ENCODE measurements at places on chromosomes 4 and X. TPM values are rescaled to one million over a fixed set of nuclear protein-coding genes. Genes with fewer than 3 reads are reported as not detected.

- H3K4me3 ChIP-seq, result no peak overlapping the region
- H3K36me3 ChIP-seq, result no peaks in the 10 kb centered on the region
- no peaks in the 10 kb centered on the region for H3K4me1 ChIP-seq
- H3K27ac ChIP-seq, result no peak overlapping the region
Measured at GRCh38 chr4:13212936-13213335, 271.2 kb downstream of the RAB28 start.

- no peak for DNase-seq
- H3K27me3 ChIP-seq, result no peaks in the 10 kb centered on the region
- peaks cover 6% of the 10 kb centered on the region for H3K4me1 ChIP-seq
- no peak overlapping the region for H3K27ac ChIP-seq
Measured at GRCh38 chr4:159047478-159048165, 55.3 kb upstream of the RAPGEF2 start.

DNA sequence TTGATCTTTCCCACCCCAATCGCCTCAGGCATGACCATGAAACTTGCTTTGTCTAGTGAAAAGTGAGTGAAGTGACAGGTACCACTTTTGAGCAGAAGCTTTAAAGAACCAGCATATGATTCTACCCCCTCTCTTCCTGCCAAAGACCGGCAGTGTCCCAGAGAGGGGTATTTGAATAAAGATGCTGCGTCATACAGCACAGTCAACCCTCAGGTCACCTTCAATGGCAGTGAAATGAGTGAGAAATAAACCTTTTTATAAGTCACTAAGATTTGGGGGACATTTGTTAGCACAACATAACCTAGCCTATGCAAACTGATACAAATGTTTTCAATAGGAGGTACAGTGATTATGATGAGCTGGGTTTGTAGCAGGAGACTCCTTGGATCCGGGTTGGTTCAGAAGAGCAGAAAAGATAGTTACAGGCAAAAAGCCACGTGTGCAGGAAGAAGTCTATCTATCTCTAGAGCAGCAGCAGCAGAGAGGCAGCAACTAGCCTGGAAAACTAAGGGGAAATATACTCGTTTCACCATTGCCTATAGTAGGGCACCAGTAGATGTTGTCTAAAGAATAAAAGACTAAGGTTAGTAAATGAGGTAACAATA lies 30.3 kb upstream of the SPRY1 start:
- H3K4me3 ChIP-seq, result no peak overlapping the region
- no peaks in the 10 kb centered on the region for H3K4me1 ChIP-seq
- no peak for DNase-seq
- no peaks in the 10 kb centered on the region for H3K27me3 ChIP-seq
- no peaks in the 10 kb centered on the region for H3K36me3 ChIP-seq
- no peak overlapping the region for H3K27ac ChIP-seq

DNA sequence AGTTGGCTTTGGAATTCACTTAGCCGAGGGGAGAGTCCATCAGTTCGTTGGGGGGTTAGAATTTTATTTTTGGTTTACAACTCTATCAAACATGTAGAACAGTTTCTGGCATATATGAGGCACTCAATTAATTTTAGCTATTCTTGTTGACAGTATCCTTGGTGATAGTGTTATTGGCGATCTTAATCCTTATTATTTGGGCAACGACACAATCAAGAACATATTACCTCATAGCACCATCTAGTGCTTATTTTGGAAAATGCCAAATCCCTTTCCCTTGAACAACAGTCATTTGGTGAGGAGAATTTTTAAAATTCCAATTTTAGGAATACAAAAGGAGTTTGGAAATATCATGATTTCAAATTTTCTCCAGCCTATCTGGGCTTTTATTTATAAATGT lies 17.9 kb upstream of the PGRMC1 start:
- no peak overlapping the region for H3K27ac ChIP-seq
- H3K27me3 ChIP-seq, result no peaks in the 10 kb centered on the region
- no peak overlapping the region for H3K4me3 ChIP-seq
- no peaks in the 10 kb centered on the region for H3K4me1 ChIP-seq

DNA sequence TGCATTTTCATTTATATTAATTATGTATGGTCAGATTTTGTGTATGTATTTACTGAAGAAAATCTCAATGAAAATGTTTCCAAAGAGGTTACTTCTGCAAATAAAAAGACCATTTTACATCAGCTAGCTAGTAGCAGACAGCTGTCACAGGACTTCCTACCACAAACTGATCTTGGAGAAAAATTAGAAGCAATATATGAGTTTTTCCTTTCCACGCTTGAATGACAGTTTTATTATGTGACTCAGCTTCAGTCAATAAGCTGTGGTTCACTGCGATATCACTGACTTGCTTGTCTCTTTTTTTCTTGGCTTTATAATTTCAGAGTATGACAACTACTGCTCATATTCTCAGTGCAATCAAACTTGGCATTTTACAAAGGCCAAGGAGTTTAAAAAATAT lies 787.4 kb upstream of the GALNTL6 start:
- DNase-seq, result no peak
- H3K4me3 ChIP-seq, result no peak overlapping the region
- H3K27ac ChIP-seq, result no peak overlapping the region
- H3K27me3 ChIP-seq, result no peaks in the 10 kb centered on the region
- H3K4me1 ChIP-seq, result no peaks in the 10 kb centered on the region

The BTK gene
- 21.0 TPM for total RNA-seq
